NCI-H146 (cell line): ENCODE measurements at places on chromosomes 13 and 19.
A peak's percentile ranks its signal among the peaks of the same experiment; 100 is the strongest.

GRCh38 chr19:10685210-10685609, 16.0 kb upstream of the QTRT1 start:
- no peak for DNase-seq

DNA sequence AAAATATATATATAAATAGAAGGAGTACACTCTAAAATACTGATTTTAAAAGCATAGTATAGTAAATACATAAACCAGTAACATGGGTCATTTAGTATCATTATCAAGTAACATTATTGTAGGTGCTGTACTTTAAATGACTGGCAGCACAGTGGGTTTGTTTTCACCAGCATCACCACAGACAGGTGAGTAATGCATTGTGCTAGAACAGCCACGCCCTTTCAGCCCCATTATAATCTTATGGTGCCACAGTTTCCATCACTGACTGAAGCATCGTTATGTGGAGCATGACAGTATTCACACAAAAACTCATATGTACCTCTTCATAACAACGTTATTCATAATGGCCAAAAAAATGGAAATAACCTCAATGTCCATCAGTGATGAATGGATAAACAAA, 88.3 kb downstream of the DHRS12 start:
- no peak for DNase-seq

GRCh38 chr19:29658221-29658991, 6.9 kb upstream of the PLEKHF1 start:
- DNase-seq = no peak

DNA sequence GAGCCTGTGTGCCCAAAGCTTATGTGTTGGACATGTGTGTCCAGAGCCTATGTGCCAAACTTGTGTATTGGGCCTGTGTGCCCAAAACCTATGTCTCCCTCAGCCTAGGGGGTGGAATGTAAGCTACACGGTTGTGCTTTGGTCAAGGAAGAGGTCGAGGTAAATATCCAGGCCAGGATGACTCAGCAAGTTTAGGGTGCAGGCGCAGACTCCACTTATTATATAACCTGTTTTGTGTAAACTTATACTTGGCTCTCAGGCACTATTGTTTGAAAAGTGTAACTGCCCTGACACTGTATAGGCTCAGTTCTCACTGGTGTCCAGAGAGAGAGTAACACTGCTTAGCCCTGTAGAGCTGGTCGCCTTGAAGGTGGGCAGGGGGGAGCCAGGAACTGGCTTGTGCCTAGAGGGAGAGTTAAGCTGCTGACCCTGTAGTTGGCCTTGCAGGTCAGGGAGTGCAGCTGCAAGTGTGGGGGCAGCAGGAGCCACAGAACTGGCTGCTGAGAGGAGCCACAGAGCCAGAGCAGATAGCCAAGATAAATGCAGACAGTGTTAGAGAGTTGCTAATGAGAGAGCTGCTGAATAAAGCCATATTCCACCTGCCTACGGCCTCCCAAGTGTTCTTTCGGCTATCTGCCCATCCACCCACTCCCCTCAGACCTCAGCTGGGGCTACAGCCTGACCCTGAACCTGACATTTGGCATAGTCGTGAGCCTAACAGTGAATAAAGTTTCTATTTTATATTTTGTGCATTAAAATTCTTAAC, 517.2 kb upstream of the SLITRK1 start:
- no peak for DNase-seq

DNA sequence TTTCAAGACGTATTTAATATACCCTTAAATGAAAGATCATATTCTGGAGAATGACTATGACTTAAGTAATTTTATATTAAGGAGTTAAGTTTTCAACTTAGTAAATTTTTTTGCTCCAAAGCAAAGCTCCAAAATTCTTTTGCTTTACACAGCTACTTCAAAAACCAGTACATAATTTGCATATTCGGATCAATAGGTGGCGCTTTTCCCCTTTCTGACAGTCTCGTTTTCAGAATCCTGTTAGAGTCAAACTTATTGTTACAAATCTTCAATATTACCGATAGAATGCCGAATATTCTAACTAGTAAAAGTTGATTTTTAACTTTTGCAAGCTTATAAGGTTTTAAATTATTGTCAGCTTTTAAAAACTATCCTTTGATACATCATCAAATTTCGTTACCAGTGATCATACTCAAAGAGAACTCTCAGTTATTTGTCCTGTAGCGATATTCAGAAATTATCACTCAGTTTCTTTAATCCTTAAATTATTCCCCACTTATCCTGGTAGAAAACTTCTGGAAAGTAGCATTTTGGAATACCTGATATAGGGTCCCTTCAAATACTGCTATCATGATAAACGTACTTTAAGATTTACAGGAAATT, 852.7 kb upstream of the KLHL1 start:
- DNase-seq = no peak

GRCh38 chr13:47251771-47252170, 354.9 kb upstream of the HTR2A start:
- DNase-seq = no peak

DNA sequence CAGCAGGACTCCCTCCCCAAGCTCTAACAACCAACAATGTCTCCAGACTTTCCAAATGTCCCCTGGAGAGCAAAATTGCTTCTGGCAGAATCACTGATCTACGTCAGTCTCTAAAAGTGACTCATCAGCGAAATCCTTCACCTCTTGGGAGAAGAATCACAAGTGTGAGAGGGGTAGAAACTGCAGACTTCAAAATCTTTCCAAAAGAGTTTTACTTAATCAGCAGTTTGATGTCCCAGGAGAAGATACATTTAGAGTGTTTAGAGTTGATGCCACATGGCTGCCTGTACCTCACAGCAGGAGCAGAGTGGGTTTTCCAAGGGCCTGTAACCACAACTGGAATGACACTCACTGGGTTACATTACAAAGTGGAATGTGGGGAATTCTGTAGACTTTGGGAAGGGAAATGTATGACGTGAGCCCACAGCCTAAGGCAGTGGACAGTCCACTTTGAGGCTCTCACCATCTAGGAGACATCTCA, 6.2 kb upstream of the CEACAM5 start:
- DNase-seq = no peak

GRCh38 chr19:29287061-29287460, 74.1 kb upstream of the UQCRFS1 start:
- no peak for DNase-seq

- no peak for DNase-seq
Observed at GRCh38 chr13:31119526-31119925, 42.2 kb downstream of the HSPH1 start.

- DNase-seq = no peak
Observed at GRCh38 chr19:7670790-7671189, 1.9 kb downstream of the RETN start.

GRCh38 chr19:51172223-51172622, 30.1 kb downstream of the SIGLEC7 start:
- DNase-seq = no peak

DNA sequence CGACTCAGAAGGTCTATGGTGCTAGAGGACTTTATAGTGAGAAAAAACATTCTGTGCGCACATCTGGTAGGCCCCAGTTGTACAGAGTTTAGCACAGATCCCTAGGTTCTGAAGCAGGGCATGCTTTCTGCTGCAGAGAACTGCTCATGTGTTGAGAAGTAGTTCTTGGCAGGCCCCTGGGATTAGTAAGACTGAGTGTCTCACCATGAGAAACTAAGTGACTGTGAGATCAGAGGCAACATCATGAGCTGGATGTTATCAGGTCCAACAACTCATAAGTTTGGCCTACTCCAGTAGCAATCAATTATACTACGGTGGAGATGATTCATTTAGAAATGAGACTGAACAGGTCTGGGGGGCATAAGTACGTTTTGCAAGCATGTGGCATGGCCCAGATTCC, 507.4 kb upstream of the KLF12 start:
- no peak for DNase-seq

DNA sequence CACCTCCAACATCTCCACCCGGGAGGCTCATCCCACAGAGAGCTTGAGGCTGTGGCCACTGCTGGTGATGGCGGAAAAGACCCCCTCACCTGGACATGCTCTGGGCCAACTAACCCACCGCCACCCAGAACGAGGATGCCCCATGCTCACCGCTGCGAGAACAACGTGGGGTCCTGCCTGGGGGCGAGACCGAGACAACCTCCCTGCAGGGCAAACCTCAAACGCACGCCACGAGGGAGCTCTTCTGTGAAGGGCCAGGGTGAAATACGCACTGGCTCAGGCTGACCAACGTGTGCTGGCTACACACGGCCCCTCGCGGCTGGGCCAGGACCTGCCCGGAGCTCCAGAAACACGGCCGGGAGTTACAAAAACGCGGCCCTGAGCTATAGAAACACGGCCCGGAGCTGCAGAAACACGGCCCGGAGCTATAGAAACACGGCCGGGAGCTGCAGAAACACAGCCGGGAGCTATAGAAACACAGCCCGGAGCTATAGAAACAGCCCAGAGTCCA, 19.0 kb upstream of the PLPP2 start:
- peak; percentile 3 for DNase-seq

DNA sequence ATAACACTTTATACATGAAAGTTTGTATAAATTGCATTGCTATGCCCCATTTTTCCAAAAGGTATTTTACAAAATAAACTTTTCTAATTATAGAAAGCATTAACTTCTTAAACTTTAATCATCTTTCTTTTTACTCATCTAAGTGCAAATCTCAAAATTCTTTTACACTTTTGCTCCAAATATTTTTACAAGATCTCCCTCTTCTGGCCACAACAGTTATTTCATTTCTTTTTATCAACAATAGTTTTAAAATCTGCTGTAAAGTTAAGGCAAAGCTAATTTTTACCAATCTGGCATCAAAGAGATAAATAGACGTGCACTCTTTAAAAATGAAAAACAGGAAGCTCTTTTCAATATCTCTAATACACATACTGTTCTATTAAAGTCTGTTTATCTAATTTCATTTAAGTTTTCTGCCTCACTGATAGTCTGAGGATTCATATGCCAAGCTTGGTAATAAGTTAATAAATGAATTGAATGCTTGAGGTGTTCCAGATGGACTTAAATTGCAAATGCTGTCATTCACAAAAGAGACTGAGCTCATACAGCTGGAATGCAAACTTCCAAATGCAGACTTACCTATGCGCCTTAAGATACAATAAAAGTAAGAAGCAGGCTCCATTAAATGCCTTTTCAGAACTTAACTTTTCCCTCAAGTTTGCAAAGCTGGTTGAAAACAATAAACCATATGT, 583.0 kb upstream of the ATXN8OS start:
- no peak for DNase-seq

DNA sequence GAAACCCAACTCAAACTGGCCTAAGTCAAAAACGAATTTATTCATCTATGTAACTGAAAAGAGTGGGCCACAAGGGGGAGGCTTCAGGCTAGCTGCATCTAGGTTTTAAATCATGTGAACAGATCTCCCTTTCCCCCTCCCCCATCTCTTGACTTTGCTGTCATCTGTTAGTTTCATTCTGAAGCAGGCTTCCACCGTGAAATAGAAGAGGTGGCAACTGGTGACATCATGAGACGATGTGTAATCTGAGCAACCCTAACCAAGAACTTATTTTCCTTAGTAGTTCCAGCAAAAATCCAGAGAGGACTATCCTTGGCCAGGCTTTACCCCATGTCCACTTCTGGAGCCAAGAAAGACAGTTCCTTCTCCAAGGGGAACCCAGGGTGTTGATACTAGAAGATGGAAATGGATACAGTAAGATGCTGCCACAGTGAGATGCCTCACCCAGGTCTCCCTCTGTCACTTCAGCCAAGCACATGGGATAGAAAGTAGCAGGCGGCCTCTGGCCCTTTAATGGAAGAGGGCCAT, 9.4 kb downstream of the SAMD4B start:
- no peak for DNase-seq

DNA sequence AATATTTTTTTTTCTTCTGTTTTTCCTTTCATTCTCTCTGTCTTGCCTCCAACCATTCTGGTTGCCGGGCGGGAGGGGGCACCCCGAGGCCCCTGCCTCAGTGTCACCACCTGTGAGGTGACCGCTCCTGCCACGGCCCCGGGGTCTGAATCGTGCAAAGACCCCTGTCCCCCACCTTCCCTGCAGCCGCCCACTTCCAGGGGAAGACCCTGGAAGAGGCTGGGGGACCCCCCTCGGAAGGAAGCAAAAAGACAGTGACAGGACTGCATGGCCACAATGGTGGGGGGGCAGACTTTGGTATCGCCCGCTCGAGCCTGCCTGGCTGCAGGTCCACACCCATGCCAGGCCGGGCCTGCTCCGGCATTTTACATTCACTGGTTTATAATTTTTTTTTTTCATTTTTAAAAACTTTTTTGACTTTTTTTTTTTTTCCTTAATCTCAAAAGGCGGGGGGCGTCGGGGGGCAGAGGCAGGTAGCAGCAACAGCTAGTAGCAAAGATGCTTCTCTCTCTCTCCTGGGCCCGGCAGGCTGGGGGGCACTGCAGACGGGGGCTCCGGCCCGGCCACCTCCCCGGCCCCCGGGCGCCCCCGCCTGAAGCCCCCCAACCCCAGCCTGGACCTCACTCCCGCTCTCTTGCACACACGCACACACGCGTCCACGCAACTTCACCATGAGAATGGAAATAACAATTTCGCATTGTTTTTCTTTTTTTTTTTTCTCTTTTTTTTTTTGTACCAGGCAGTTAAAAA, 22.6 kb downstream of the ZBTB7A start:
- no peak for DNase-seq

DNA sequence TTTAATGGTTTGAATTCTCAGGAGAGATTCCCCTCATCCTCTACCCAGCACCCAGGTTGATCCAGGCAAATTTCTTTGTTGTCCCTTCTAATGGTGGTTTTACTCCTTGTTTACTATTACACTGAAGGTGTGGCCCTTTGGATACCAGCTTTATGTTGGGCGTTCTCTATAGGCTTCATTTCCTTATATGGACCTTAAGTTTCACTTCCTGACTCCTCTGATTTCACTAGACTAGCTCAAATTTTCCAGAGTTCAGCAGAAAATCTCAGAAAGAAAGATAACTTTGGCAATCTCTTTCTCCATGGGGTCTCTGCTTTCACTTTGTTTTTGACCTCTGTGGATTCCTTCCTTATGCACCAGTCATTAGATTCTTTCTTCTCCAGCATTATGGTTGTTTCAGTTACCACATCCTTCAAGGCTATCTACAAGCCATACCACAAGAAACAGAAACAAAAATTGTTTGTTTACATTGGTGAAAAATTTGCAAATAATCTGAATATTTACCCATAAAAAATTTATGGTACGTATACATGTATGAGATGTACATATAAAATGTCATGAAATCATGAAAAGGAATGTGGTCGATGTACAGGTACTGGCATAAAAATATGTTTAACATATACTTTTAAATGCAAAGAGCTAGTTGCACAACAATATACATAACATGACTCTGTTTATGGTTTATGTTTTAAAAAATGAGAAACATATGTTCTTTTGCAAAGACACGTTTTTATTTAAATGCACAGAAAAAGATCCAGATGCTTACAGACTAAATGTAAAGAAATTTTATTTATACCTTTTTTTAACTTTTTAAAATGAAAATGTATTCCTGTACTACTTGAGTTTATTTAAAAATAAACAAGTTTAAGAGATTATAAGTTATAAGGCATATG, 212.6 kb downstream of the LACC1 start:
- no peak for DNase-seq

GRCh38 chr19:42657556-42657955, 62.8 kb upstream of the CEACAM8 start:
- no peak for DNase-seq

DNA sequence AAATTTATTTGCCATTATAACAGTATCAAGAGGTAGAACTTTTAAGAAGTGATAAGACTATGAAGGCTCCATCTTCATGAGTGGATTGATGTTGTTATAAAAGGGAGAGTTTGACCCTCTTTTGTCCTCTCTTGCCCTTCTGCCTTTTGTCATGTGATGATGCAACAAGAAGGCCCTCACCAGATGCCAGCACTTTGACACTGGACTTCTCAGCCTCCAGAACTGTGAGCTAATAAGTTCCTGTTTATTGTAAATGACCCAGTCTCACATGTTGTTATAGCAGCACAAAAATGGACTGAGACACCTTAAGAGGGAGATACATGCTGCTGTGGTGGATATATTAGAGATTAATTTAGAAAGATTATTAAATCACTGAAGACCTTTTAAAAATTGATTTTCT, 71.6 kb downstream of the SPRYD7 start:
- no peak for DNase-seq
